Sciatic nerve (tissue), 2 donors: ENCODE measurements at places on chromosomes 4 and X.

DNA sequence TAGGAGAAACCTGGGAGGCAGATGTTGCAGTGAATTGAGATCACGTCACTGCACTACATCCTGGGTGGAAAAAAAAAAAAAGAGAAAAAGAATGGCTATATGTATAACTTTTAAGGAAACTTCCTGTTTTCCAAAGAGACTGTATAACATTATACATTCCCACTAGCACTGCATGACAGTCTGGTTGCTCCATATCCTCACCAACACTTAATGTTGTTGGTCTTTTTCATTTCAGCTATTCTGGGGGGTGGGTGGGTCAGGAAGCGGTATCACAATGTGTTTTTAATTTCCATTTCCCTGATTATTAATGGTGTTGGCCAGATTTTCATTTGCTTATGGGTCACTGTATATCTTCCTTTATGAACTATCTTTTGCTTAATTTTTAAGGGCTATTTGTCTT is 13.4 kb downstream of the LRIT3 start:
- DNase-seq, result no peak

GRCh38 chrX:10239611-10240064 is 82.9 kb downstream of the CLCN4 start:
- DNase-seq, result no peak

- no peak for DNase-seq
Measured at GRCh38 chr4:121030711-121031110, 41.6 kb downstream of the NDNF start.

DNA sequence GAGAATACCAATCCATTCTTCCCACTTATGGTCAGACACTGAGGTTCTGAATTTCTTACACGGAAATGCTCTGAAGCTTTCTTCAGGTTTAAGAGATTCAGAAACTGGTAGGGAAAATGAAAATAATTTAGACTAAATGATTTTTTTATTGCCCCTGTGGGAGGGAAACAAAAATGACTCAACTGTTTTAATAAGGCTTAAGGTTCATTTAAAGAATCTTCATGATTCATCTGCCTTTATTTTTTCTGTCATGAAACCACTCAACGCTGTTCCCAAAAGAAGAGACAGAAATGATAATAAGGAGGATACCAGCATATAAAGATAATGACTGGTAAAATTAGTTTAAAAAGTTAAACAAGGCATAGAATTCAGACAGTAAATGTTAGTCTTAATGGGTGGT is 39.3 kb upstream of the FAM47B start:
- DNase-seq, result no peak

DNA sequence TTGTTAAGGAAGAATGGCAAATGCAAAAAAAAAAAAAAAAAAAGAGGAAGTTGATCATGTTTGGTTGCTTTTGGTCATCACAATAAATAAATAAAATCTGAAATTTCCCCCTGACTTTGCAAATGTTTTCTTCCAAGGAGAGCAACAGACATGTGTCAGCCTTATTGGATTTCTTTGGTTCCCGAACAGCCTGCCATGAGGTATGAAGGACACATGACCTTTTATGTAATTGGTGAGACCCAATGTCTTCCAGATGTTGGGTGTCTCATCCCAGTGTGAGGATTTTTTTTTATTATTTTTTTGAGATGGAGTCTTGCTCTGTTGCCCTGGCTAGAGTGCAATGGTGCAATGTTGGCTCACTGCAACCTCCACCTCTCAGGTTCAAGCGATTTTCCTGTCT is 24.6 kb upstream of the CD99 start:
- no peak for DNase-seq

DNA sequence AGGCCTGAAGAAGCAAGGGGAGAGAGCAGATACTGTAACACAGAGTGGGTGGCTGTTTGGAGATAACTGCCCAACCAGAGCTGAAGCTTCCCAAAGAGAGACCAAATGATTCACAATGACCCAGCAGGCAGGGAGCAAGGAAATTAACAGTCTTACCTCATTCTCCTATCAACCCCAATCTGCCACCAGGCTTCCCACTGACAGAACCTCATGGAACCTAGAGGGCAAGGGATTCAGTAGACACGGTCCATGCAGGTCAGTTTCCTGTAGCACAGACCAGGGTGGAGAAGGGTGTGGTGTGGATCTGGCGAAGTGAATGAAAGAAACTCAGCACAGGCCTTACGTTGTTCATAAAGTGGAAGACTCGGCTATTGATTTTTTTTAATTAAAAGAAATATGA is 60.7 kb upstream of the ALB start:
- no peak for DNase-seq

DNA sequence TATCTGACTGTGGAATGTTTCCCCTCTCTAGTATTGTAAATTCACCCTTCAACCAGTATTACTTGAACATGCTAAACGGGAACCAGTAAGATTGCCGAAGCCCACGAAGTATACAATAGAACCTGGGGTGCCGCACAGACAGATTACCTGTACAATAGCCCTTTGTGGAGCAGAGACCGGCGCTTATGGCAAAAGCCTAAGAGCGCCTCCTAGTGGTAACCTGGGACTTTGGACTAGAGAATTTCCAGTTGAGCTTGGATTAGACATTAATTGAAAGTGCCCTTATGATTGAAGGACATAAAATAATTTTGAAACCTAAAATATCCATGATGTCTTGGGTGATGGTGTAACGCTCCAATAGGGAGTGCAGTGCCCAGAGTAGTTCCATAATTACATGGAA is 14.1 kb downstream of the ZNF157 start:
- DNase-seq, result peak; percentile 74

DNA sequence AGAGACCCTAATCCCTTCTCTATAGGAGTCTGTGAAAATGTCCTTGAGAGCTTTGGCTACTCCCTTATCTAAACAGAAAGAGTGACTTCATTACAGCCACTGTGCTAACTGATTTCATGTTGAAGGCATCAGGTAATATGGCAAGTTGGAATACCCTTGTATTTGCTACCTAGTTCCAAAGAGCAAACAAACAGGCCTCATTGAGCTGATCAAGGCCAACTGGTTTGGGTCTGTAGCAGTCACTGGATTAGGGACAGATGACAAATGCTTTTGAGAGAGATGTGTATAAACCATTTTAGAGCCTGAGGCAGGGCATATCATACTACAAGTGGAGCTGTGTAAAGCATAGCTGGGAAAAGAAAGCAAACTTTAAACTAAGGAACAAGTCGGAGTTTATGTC is 22.9 kb upstream of the PDLIM5 start:
- DNase-seq, result no peak

DNA sequence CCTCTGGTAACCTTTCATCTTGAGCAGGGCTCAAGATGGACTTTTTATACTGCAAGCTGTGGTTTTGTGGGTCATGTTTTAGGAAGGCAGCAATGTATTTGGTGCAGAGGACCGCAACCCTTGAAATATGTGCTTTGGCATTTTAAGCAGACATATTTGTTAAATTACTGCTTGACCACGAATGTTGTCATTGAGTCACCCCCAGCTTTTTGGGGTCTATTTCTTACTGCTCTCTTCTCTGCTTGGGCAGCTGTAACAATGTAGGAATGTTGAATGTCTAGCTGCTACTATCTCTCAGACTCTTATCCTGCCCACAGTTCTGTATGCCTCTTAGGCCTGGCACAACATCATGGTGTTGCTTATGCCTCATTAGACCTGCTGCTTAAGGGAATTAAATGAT is 6.0 kb downstream of the RBPJ start:
- no peak for DNase-seq

DNA sequence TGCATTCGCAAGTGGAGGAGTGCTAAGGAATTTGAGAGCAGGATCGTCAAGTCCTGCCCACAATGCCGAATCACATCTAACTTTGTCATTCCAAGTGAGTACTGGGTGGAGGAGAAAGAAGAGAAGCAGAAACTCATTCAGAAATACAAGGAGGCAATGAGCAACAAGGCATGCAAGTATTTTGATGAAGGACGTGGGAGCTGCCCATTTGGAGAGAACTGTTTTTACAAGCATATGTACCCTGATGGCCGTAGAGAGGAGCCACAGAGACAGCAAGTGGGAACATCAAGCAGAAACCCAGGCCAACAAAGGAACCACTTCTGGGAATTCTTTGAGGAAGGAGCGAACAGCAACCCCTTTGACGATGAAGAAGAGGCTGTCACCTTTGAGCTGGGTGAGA is 100.2 kb upstream of the MED14 start:
- DNase-seq, result no peak

DNA sequence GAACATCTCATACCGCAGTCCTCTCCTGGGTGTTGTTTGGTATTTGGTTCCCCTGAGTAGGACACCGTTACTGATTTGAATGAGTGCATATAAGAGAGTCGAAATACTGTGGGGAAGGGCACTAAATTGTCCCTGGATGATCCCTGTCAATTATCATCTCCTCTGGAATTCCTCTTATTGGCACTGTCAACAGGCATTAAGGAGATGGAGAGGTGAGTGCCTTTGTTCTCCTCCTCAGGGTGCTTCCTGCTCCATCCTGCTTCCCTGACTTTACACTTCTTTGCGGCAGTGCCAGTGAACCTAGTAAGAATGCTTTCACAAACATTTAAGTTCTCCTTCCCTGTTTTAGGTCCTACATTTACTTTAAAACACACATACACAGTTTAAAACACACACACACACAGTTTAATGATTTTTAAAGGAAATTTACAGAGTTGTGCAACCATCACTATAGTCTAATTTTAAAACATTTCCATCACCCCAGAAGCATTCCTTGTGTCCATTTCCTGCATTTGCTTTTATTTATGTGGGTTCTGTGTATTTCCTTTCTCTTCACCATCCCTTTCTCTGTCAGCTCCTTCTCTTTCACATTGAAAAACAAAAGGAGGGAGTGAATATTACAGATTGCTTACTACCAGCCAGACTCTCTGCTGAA is 20.9 kb upstream of the ZRSR2 start:
- DNase-seq, result no peak

DNA sequence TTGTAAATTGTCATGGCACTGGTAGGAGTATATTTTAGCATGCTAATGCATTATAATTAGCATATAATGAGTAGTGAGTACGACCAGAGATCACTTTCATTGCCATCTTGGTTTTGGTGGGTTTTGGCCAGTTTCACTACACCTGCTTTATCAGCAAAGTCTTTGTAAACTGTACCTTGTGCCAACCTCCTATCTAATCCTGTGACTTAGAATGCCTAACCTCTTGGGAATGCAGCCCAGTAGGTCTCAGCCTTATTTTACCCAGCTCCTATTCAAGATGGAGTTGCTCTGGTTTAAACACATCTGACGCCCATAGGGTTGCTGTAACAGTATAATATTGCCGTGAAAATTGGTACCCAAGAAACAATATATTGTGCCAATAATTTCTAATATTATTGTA is 159.4 kb downstream of the MAGEB5 start:
- DNase-seq, result no peak

GRCh38 chrX:150731795-150732194 is 38.6 kb downstream of the MTMR1 start:
- no peak for DNase-seq

DNA sequence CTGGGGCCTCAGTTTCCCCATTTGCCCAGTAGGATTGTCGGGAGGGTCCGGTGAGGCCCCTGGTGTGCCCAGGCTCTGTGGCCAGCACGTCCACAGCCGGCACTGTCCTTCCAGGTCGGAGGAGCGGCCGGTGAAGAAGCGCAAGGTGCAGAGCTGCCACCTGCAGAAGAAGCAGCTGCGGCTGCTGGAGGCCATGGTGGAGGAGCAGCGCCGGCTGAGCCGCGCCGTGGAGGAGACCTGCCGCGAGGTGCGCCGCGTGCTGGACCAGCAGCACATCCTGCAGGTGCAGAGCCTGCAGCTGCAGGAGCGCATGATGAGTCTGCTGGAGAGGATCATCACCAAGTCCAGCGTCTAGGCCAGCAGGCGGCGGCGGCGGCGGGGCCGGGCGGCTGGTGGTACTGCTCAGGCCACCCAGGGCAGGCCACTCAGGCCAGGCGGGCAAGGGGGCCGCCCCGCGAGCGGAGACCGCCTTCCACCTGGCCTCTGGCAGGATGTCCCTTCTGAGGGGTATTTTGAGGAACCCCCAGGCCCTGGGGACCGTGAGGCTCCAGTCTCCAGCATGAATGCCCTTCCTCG is 6.7 kb downstream of the MSANTD1 start:
- DNase-seq, result peak; percentile 52

DNA sequence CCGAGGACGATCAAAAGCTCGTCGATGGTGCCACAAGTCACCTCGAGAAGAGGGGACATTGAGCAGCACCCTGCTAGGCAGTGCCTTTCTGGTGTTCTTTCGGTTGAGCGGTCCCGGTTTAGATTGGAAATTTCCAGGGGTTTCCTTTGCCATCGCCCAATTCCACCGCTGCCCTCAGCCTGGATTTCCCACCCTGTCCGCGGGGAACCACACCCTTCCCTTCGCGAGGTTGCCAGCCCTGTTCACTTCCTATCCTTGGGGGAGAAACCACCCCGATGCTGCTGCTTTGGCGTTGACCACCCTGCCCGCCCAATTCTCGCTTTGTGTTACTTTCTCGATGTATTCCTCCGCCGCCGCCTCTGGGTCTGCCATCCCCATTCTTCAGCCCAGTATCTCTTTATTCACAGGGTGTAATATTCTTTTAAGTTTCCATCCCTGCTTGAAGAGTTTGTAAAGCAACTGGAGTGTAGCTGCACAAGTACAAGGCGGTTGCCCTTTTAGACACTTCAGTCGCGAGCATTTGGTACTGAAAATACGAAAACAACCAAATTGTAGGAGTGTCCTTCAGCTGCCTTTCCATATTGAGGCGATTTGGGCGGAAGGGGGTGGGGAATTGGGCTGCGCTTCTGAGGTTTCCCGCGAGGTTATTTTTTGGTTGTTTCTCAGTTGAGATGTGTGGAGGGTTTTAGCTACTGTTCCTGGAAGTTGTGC is 1.1 kb downstream of the OGT start:
- peak; percentile 66 for DNase-seq

- no peak for DNase-seq
Measured at GRCh38 chrX:84358271-84358670, 144.0 kb downstream of the HDX start.

- DNase-seq, result no peak
Measured at GRCh38 chrX:134180601-134181274, 56.2 kb upstream of the CCDC160 start.

- peak; percentile 65 for DNase-seq
Measured at GRCh38 chrX:46573331-46573891, at the start of gene CHST7. CHST7 (plus strand) TSS chrX:46573765; CDS start chrX:46573932, 167 bp downstream.

- DNase-seq, result peak; percentile 61
Measured at GRCh38 chr4:142846729-142847596, 862 bp upstream of the INPP4B start.

DNA sequence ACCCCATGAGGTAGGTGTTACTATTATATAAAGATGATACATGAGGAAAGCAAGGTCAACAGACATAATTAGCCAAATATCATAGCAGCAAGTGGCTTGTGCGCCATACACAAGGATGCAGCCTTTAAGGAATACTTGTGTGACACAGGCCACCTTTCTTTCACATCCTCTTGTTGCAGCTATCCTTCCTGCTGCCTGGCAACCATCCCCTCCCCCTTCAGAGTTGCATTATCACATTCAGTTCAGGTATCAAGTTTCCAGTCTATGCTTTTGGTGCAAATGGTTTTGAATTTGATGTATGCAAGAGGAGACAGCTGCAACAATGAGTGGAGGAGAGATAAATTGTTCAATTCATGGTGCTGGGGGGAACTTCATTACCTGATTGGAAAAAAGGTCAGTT is 6.4 kb downstream of the ZCCHC18 start:
- no peak for DNase-seq
